ENCODE measurements at places on chromosomes 3 and 15.

DNA sequence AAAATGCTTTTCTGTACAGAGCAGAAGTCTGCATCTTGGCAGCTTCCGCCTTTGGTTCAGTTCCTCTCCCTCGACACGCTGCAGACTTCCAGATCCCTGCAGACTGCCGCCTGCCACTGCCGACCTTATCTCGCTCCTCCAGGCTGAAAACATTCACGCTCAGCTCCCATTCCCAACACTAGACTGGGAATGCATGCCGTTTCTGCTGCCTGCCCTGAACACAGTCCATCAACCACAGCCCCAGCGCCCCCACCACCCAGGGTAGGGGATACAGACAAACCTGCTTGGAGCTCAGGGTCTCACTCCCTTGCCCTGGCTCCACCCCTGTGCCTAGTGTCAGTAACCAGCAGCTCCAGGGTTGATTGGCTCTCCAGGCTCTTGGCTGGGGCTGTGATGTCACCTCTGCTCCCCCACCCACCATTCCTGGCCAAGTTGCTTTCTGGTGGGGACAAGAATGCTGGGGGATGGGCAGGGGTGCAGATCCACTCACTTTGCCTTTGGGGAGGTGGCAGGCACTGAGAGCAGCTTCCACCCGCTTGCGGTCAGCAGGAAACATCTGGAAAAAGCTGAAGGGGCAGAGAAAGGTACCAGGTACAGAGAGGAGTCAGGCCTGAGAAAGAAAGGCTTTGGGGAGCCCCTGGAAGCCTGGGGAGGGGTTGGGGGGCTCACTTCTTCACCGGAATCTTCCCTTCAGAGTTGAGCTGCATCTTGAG is 6.1 kb downstream of the PLCB2 start:
- DNase-seq = no peak

DNA sequence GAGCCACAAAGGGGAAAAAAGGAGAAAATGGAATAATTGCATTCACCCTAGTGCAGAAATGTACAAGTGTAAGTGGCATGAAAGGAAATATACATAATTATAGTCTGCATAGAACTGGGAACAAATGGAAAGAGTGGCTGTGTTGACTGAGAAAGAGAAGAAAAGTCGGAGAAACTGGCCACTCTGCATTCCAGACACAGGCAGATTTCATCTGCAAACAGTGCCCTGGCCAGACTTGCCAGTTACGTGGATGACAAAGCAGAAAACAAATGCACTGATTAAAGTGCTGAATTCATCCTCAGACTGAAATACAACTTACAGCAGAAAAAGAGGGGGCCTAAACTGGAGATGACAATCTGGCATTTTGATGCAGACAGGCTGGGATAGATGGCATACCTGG is 129.8 kb downstream of the FGF12 start:
- no peak for DNase-seq

GRCh38 chr3:157551961-157552360 is 48.7 kb upstream of the VEPH1 start:
- no peak for DNase-seq

DNA sequence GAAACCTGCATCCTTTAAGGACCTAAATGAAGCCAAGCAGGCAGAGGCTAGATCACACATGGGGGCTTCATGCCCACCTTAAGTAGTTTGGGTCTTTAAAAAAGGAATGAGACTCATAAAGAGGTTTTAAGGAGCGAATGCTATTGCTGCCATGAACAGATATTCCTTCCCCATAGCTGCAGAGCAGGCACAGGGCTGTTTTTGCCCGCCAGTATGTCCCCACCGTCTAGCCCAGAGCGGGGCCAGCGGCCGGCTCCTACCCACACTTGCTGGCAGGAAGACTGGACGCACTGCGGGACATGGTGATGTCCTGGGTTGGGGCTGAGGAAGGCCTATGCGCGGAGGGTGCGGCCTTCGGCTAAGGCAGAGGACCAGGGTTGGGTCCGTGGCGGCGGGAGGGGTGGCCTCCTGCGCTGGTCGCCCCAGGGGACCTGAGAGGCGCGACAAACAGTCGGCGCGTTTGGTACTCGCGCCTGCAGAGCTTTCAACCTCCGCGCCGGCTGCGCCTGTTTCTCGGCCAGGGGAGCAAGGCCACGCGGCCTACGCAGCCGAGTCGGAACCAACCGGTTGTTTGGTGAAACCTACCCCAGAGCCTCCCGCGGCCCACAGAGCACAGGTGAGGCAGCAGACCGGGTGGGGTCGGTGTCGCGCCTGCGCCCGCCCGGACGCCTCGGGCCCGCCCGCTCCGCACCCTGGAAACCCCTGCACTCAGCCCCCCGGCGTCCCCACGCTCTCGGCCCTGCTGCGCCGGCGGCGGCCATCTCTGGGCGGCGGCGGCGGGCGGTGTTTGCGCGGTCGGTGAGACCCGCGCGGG is at the start of gene FAIM:
Gene FAIM, plus strand, starts transcription at position 450 of the 814 bp plus-strand sequence. CDS start 10,956 bp downstream, outside the sequence.
- peak; percentile 58 for DNase-seq

GRCh38 chr15:82128401-82129148 is 82.8 kb upstream of the MEX3B start:
- DNase-seq = no peak

- DNase-seq = no peak
These were observed 60.9 kb downstream of the MSL2 start for GRCh38 chr3:136135039-136135802.

DNA sequence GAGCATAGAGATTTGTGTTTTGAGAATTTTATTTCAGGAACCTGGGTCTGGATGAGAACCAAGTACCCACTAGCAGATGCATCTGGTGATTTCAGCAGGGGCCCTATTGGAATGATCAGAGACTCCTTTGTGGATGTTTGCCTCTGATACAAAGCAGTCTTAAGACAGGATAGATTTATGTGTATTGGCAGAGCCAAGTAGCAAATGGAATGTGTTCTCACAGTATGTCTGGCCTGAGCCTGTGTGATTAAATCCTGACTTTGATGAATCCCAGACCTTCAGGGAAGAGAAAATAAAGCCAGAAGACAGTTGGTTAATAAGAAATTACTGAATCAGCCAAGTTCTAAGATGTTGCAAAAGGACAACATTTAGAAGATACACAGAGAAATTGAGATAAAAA is 755.5 kb upstream of the SEMA6D start:
- DNase-seq = no peak

- no peak for DNase-seq
These were observed 47.2 kb upstream of the KY start for GRCh38 chr3:134697830-134698689.

- DNase-seq = no peak
These were observed 23.7 kb downstream of the PRKCD start for GRCh38 chr3:53184701-53185100.

- no peak for DNase-seq
These were observed 616.1 kb downstream of the OTOL1 start for GRCh38 chr3:162112719-162113118.

DNA sequence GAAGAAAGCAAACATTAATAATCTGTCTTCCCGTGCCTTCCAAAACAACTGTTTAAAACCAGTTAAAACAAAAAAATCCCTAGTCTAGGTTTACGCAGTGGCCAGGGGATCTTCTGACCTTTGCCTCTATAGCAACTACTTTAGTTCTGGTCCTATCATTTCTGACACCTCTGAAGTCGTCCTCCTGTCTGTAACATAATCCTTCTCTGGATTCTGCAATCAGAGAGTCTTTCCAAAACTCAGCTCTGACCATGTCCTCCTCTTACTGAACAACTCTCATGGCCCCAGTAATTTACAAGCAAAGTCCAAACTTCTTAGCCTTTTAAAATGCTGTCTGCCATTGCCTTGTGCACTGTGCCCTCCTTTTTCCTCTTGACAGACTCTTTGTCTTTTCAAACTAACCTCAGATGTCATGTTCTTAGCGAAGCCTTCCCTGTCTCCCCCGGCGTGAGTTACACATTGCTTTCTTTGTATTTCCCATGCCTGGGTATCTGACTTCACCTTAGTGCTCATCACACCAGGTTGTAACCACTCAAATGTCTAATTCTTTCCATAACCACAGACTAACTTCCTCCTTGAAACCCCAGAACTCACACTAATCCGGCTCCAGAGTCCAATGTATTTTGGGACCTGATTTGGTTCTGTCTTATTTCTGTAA is 105.2 kb upstream of the BNIP2 start:
- DNase-seq = no peak

GRCh38 chr3:97821287-97821773 is 481 bp upstream of the CRYBG3 start:
- DNase-seq = peak; percentile 33

- DNase-seq = no peak
These were observed 1049.1 kb downstream of the FHIT start for GRCh38 chr3:60202052-60202726.

GRCh38 chr3:79362571-79363270 is 405.1 kb downstream of the ROBO1 start:
- DNase-seq = no peak

GRCh38 chr15:92586966-92587365 is 68.6 kb downstream of the FAM174B start:
- no peak for DNase-seq

DNA sequence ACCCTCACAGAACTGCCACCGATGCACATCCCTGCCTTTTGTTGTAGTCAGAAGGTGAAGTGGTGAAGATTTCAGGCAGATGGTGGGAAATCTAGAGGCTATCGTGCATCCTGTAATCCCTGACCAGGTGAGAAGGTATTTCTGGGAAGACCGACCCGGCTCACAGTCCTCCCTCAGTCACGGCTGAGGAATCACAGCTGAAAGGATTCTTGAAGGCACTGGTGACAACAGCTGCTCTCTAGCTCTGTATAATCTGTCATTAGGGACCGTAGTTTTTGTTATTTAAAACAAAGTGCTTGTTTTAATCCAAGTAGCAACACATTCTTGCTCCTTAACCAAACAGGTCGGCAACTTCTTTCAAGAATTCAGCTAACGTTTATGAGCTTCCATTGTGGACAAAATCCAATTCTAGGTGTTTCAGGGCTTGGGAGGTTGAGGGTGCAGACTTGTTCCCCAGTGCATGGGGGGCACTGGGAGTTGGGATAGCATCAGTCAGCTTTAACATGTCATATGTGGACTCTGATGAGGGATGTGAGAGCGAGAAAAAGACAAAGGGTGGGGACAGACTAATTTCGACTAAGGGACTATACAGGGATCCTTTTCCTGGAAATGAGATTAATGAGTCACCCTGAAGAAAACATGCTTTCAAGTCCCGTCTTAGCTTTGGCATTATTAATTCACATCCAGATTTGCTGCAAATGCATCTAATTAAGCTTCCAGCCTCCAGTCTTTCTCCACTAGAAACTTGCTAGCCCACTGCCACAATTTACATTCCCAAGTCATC is 141.0 kb upstream of the RASGRP1 start:
- no peak for DNase-seq

DNA sequence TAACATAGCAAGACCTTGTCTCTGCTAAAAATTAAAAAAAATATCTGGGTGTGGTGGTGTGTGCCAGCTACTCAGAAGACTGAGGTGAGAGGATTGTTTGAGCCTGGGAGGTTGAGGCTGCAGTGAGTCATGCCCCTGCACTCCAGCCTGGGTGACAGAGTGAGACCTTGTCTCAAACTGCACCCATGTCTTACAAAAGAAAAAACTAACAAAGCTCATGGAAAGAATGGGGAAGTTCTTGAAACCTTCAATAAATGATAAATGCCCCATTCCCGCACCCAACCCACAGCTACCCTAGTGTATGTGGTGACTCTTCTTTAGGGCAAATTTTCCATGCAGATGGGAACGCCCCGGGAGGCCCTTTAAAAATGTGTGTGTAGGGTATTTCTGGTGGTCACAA is 28.3 kb downstream of the RPLP1 start:
- no peak for DNase-seq

DNA sequence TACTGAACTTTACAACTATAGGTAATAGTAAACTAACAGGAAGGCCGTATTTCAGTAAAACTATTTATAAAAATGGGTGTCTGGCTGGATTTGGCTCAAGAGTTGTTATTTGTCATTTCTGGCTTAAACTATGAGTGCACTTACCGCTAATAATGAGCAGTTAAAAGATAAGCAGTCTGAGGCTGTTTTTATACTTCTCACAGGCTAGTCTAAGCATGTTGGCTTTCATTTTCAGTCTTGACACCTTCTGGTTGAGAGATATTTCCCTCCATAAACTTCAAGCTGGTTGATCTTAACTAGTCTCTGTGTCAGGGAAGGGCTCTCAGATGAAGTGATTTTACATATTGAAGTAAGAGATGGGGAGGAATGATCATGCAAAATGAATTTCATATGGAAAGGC is 96.1 kb downstream of the RSRC1 start:
- no peak for DNase-seq

DNA sequence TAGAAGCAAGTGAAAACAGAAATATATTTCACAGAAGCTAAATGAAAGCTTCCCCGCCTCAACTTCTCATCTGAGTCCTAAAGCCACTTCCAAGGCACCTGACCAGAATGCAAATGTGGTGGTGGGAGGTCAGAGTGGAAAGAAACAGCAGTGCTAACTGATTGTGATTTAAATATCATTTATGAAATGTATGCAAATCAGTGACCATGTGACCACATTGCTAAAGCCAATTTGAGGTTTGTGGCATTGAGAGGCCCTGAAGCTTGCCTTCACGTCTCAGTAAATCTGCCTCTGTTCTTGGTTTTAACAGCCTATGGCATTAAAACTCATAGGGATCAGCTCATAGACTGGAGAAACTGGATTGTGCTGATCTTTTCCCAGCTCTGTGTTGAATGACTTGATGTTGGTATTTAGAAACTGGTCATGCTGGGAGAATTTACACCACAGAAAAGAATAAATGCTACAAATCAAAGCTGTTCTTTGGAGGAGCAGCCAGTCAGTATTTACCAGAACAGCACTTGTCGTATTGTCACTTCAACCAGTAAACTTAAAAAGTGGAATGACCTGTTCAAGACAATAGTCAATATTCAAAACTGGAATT is 481.4 kb upstream of the ALCAM start:
- DNase-seq = no peak

GRCh38 chr15:70147778-70148177 is 50.1 kb upstream of the TLE3 start:
- no peak for DNase-seq

DNA sequence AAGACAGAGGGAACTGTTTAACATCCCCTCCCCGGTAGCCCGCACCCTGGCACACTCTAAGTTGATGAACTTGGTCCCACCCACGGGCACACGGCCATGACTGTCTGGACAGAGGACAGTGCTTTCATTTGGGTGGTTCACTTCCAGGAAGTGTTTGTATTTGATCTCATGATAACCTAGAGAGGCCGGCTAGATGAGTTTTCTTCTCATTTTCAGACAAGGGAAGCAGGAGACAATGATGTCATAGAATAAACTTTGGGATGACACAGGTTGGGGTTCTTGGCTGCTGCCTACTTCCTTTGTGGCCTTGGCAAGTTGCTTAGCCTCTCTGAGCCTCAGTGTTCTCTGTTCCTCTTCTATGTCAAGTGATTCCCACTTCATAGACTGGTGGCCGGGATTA is 16.1 kb upstream of the LYSMD4 start:
- no peak for DNase-seq

- no peak for DNase-seq
These were observed 15.4 kb downstream of the LRIG1 start for GRCh38 chr3:66485291-66485968.

DNA sequence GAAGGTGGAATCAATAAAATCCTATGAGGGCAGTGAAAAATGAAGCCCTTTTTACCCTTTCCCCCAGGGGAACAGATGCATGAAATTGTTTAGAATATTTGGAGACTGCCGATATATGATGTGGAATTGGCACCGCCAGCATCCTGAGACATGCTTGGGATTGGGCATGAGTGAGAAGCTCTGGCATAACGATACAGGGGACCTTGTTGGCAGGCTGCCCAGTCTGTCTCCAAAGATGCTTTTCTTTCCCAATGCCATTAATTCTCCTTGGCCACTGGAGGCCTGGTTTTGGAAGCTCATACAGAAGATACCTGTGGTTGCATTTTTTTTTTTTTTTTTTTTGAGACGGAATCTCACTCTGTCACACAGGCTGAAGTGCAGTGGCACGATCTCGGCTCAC is 800.6 kb upstream of the LMCD1 start:
- DNase-seq = no peak

All from stimulated activated CD4-positive, alpha-beta T cell treated with anti-CD3 and anti-CD28 coated beads, Interleukin-12 subunit alpha, Interleukin-12 subunit beta, amount 100 ng/mL, for 4 hours (primary cell).